DMS79 (cell line): ENCODE measurements at places on chromosomes 6 and 20.

DNA sequence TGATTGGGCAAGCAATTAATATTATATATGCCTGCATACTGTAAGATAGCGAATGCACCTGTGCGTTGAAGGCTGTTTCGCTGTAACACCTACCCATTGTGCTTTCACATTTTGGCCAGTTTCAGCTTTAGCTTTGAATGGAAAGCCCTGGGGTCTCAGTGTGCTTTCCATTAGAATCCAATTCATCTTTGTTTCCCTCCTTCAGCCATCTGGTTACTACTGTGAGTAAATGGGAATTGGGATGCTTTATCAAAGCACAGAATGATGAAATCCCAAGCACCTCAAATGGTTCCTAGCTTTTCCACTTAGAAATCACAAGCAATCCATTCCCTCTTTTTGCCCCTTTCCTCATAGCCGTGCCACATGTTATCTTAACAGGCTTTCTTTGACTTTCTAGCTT is 127.1 kb downstream of the HDGFL1 start:
- DNase-seq: no peak

GRCh38 chr6:14910692-14911547 is 334.9 kb upstream of the JARID2 start:
- no peak for DNase-seq

DNA sequence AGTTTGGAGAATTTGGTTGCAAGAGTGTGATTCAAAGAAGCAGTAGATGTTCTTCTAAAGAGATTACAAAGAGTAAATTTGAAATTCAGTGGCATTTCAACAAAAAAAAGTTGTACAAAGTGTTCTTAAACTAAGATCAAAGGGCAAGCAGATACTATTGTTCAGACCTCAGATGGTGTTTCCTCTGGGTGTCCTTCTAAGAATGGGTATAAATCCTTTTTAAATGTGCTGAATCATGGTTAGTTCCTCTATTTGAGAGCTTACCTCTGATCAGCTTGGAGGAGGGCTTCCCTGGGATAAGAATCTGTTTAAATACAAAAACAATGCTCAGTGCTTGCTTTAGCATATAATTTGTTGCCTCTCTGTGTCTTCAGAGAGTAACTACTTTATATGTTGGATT is 6.3 kb downstream of the BMP6 start:
- DNase-seq: no peak

DNA sequence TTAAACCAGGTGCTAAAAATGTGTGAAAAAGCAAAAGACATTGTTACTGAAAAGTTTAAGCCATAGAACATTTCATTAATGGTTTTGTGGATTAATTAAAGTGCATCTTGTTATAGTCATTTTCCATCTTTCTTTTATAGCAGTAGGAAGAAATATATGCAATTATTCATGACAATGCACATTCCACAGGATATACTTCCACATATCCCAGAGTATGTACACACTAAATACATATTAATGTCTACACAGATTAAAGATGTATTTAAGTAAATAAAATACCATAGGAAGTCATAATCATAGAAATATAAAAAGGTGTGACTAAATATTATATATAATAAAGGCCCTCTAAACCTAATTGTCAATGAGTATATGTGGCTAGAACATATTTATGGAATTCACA is 578.8 kb downstream of the PHF3 start:
- no peak for DNase-seq

DNA sequence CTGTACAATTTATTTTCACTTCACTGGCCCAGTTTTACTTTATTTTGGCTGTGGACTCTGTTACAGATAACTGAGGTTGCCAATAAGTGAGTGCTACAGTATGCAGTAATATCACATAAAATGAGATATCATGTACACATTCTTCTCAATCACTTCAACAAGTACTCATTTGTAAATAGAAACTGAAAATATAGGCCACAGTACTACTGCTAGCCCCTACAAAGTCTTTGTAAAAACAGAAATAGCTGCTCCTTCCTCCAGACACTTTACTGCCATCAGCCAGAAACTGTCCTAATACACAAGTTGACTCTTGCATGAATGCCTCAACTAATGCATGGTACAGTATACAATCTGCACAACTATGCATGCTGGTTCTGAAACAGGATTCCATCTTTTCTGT is 9.2 kb downstream of the DTNBP1 start:
- DNase-seq: no peak

- DNase-seq: no peak
These were observed 180.6 kb downstream of the PTPRK start for GRCh38 chr6:128339635-128340450.

DNA sequence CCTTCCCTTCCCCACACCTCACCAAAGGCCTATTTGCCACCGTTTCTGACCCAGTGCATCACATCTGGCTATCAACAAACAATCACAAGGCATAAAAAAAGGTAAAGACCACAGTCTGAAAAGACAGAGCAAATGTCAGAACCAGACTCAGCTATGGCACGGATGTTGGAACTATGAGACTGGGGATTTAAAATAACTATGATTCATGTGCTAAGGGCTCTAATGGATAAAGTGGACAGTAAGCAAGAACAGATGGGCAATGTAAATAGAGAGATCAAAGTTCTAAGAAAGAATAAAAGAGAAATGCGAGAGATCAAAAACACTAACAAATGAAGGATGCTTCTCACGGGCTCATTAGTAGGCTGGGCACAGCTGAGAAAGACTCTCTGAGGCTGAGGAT is 99.5 kb downstream of the LAMP5 start:
- no peak for DNase-seq

GRCh38 chr6:154139892-154140291 is 100.9 kb downstream of the OPRM1 start:
- no peak for DNase-seq

DNA sequence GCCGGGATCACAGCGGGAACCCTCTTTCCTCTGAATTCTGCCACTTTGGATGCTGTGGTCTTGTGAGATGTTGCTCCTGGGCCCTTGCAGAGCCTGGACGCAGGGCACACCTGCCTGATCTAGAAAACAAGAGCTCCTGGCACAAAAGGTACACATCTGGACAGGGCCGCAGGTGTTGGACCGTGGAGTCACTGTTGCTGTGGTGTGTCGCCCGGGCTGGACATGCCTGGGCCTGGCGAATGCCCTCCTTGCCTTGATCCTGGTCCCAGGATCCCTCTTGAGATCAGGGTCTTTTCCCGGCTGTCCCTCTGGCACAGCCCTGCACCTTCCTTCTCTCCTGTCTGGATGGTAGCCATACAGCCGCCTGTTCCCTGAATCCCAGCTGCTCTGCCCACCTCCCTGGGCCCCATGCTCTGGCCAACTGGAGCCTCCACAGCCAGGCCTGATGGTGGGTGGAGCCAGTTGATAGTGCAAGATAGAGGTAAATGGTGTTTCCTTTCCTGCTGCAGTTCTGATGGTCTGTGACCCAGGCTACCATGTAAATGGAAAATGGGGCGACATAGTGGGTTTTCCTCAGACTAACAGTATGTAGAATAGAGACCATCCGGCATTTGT is 5.0 kb downstream of the FOXP4 start:
- DNase-seq: peak; percentile 76

GRCh38 chr6:71364889-71365542 is 76.4 kb downstream of the OGFRL1 start:
- DNase-seq: no peak

GRCh38 chr20:54132612-54133433 is 41.0 kb downstream of the CYP24A1 start:
- peak; percentile 8 for DNase-seq

DNA sequence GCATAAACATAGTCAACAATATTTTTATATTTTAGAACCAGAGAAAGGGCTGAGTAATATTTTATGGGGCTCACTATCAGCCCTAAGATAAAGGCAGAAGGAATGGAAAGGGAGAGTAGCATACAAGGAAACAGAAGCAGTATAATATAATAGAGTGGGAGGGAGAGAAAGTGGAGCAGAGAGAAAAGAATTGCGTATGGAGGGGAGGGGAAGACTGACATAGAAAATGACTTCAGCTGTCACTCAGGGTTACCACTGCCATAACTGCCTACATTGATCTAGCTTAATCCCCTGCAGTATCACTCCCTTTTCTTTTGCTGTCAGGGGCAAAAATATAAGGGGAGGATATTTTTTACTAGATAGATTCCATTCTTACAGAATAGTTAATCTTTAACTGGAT is 1133.5 kb upstream of the MAP3K7 start:
- DNase-seq: no peak

- no peak for DNase-seq
These were observed 70.5 kb upstream of the FYN start for GRCh38 chr6:111943726-111944125.

DNA sequence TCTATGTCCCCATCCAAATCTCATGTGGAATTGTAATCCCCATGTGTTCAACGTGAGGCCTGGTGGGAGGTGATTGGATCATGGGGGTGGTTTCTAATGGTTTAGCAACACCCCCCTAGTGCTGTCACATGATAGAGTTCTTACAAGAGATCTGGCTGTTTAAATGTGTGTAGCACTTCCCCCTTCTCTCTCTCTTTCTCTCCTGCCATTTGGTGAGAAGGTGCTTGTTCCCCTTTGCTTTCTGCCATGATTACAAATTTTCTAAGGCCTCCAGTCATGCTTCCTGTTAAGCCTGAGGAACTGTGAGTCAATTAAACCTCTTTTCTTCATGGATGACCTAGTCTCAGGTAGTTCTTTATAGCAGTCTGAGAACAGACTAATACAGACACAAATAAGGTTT is 165.4 kb downstream of the OGFRL1 start:
- DNase-seq: no peak

GRCh38 chr6:97497713-97498331 is 214.8 kb upstream of the MMS22L start:
- peak; percentile 6 for DNase-seq

DNA sequence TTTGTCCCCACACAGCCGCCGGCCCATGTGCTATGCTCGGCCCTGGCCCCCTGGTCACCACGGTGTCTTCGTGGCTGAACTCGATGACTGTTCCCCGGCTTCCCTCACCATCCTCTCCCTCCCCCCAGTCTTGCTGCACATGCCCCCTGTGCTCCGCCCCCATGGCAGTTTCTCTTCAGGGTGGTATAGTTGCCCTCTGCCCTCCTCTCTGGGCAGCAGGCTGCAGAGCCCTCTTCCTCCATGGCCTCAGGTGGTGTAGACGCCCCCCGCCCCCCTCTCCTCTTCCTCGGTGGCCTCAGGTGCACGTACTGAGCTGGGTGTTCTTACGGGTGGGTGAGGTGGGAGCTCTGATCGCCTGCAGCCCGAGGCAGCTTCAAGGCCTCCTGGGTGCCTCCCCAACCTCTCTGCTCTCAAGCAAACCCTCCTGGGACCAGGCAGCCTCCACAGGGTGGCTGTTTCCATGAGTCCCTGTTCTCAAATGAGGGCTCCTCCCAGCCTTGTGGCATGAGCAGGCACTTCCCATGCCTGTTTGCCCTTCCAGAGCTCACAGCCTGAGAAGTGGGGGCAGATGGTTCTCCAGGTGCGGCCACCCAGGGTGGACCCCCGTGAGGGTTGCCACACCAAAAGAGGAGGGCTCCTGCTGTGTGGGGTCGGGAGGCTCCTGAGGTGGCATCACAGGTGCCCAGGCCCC is 24.8 kb downstream of the COL20A1 start:
- DNase-seq: no peak

- DNase-seq: no peak
These were observed 30.8 kb downstream of the BPIFB1 start for GRCh38 chr20:33313686-33314314.
